ENCODE measurements at places on chromosomes 4 and X.

DNA sequence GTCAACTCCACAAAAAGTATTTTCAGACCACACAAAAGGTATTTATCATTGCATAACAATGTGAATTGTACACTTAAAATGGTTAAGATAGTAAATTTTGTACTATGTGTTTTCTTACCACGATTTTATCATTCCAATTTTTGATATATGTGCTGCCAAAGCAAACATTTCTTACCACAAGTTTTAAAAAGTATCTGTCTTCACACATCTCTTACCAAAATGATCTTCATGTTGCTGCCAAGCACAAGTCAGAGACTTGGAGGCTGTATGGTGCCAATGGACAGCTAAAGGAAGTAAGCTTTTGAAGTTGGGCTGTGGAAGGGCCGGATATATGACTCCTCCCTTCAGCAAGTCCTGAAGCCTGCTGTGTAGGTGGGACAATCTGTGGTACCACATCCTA, 67.9 kb downstream of the TMLHE start:
- DNase-seq, result no peak

DNA sequence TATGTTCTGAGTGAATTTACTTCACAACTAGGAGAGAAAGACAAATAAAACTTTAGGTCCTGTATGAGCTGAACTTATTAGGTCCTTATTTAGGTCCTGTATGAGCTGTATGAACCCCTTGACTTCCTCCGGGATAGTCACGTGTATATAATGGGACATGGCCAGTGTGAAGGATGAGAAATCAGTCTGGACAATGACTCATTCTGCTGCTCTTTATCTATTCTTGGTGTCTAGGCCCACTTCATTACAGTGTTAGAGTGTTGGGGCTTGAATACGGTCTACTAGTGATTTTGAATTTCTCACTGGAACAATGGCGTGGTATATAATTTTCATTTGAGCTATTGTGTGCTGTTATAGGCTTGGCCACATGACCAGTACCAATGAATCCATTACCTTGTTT, 21.9 kb downstream of the STK26 start:
- DNase-seq, result no peak

- no peak for DNase-seq
These were observed 475.5 kb upstream of the FGF16 start for GRCh38 chrX:76971393-76972376.

- no peak for DNase-seq
These were observed 108.0 kb downstream of the SLIT2 start for GRCh38 chr4:20359692-20360091.

GRCh38 chr4:127484117-127484516, 148.6 kb upstream of the INTU start:
- DNase-seq, result no peak

GRCh38 chrX:54640736-54641135, 110.7 kb downstream of the GNL3L start:
- no peak for DNase-seq

GRCh38 chr4:137644201-137644600, 111.9 kb upstream of the PCDH18 start:
- no peak for DNase-seq

DNA sequence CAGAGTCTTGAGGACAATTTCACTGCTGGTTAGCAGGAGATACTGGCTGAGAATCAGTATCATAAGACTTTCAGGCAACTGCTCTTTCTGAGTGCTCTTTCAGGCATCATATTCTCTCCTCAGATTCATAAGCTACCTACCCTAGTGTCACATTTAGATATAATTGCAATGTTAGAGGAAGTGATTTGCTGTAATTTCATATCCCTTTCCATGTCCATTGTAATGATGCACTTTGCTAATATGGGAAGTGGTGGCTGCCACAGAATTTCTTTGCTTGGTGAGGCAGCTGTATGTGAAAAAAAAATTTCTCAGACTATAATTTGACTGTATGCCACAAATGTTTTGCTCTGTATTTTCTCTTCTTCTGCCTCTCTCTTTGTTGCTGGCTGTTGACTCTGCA, 63.3 kb downstream of the DOCK11 start:
- no peak for DNase-seq

GRCh38 chrX:68114573-68115129, 318.6 kb downstream of the OPHN1 start:
- DNase-seq, result no peak

DNA sequence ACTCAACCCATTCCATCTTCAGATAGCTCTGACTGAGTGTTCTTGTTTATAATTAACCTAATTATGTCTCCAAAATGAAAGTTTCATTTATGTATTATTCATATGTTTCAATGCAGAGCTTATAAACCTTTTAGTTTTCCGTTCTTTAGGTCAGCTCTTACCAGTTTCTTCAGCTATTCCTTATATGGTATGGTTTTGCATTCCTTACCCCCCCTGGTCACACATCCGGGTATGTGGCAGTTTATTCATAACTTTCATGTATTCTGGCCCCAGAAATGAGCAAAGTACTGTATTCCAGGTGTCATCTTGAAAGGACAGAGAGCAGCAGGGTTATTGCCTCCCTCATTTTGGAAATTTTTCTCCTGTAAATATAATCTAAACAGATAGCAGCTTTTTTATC, 16.8 kb upstream of the IGSF1 start:
- no peak for DNase-seq

All from progenitor cell of endocrine pancreas (in vitro differentiated cells).